ENCODE measurements at places on chromosomes 7 and 10.

GRCh38 chr7:83468251-83468739, 180.6 kb downstream of the SEMA3E start:
- no peak for DNase-seq

GRCh38 chr10:129102906-129103693, 363.9 kb upstream of the MGMT start:
- DNase-seq, result no peak

DNA sequence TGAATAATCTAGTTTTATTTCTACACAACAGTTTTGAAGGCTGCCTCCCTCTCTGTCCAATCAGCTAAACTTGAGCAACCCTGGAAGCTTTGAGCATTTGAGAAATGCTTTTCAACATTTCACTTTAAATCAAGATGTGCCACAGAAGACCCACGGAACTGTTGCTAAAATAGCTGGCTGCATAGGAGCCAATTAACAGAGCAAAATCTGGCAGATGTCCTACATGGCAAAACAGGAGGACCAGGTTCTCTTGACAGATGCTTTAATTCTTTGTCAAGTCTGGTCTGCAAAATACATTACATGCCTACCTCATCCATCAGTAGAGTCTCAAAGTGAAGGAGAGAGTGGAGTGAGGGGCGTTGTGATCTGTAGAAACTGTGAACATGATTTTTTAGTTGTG, 185.9 kb downstream of the DPY19L1 start:
- no peak for DNase-seq

GRCh38 chr7:17234030-17234397, 64.4 kb upstream of the AHR start:
- peak; percentile 8 for DNase-seq

GRCh38 chr7:101255796-101256195, 10.9 kb upstream of the FIS1 start:
- no peak for DNase-seq

GRCh38 chr10:129713659-129714265, 246.7 kb downstream of the MGMT start:
- DNase-seq, result no peak

DNA sequence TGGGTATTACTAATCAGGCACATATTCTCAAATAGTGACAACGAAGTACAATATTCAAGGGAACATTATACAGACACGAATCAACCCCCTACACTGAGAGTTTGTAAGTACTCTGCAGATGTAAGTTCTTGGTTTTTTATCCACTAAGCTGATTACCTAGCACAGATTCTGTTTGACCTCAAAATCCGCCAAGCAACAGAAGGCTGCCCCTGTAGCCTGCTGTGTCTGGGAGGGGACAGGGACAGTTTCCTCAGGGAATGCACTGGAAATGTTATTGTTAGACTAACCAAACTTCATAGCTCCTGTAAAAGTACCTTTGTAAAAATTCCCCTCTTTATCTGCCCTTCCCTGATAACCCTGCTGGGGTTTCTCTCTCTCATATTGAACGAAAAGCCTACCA, 45.2 kb upstream of the ZRANB1 start:
- DNase-seq, result no peak

DNA sequence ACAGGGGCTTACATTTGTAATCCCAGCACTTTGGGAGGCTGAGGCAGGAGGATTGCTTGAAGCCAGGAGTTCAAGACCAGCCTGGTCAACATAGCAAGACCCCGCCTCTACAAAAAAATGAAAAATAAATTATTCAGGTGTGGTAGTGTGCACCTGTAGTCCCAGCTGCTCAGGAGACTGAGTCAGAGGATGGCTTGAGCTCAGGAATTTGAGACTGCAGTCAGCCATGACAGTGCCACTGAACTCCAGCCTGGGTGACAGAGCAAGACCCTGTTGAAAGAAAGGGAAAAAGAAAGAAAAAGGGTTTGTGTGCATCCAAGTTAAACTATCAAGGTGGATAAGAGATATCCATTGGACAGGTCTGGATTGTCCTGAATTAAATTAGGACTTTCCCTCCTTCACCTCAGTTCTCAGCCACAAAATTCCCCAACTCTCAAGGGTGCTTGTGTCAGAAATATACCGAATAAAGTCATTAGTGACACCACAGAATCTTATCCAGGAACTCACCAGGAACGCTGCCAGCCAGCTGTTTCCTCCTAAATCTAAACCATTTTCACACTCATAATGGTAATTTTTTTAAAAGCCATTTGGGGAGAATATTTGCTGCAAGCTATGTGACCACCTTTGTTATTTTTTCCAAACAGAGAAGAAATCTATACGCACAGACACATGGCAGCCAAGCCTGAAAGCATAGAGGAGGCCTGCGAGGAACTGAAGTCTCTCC, 12.0 kb downstream of the AFAP1L2 start:
- DNase-seq, result no peak

DNA sequence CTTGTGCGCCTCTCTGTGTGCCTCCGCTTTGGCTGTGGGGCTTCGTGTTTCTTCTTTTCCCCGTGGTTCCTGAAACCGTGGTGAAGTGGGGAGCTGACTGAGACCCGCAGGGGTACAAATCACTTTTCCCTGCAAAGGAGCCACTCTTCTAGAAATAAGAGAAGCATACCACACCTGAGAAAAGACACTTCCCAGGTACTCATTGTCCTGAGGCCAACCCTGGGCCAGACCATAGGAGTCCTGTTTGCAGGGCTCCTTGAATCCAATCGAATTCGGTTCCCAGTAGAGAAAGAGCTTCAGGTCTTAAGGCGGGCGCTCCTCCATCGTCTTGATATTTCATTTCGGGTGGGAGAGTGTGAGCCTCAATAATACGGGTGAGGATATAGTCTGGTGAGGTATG, 32.4 kb upstream of the ZNF273 start:
- no peak for DNase-seq

GRCh38 chr7:50781381-50782293, 1.1 kb downstream of the GRB10 start:
- DNase-seq, result no peak

- no peak for DNase-seq
Observed at GRCh38 chr10:30011396-30011795, 48.0 kb downstream of the JCAD start.

DNA sequence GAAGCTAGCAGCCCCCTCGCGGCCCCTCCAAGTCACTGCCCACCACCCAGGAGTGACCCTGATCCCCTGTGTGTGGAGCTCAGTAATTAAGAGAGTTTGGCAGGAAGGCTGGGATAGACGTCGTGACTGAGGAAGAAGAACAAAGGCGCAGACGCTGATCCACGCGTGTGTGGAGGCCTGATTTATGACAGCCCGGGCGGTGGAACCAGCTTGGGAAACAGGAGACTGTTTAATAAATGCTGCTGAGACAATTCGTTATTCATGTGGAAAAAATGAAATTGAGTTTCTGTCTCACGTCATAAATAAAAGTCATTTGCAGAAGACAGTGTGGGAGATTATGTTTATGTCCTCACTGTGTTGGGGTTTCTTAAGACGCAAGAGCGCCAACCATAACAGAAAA, 130.8 kb downstream of the ELFN1 start:
- no peak for DNase-seq

DNA sequence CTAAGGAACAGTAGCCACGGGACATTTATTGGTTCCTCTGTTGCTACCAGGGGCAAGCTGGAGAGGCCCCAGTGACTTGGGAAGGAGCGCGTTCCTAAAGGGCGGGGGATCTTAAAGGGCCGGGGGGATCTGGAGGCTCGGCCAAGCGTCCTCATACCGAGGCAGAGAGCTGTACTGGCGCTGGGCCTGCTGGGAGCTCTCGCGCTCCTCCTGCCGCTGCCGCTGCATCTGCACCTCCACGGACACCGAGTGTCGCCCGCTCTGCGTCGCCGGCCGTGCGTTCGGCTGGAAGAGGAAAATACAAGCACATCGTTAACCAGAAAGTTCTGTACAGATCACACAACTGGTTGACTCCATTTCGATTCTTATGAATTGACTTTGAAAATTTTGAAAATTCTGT, 695.6 kb downstream of the PARD3 start:
- no peak for DNase-seq

- DNase-seq, result no peak
Observed at GRCh38 chr10:90665905-90666662, 191.8 kb downstream of the HTR7 start.

GRCh38 chr10:49388161-49388560, 7.7 kb downstream of the DRGX start:
- DNase-seq, result no peak

DNA sequence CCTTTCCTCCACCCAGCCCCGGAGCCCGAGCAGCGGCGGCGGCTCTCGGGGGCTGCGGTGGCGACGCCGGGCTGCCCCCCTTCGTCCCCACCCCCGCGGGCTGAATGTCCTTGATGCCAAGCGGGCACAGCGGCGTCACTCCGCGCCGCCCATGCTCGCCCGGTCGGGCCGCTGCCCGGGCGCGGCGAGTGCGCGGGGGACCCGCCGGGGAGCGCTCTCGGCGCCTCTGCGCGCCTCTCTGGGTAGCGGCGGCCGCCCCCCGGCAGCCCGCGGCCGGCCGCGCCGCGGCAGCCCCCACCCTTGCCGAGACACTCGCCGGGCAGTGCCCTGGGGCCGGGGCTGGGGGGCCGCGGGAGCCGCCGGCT, 433 bp upstream of the PLXNA4 start:
- no peak for DNase-seq
